SIG-M5 (cell line): ENCODE measurements at places on chromosomes 1 and 21.

DNA sequence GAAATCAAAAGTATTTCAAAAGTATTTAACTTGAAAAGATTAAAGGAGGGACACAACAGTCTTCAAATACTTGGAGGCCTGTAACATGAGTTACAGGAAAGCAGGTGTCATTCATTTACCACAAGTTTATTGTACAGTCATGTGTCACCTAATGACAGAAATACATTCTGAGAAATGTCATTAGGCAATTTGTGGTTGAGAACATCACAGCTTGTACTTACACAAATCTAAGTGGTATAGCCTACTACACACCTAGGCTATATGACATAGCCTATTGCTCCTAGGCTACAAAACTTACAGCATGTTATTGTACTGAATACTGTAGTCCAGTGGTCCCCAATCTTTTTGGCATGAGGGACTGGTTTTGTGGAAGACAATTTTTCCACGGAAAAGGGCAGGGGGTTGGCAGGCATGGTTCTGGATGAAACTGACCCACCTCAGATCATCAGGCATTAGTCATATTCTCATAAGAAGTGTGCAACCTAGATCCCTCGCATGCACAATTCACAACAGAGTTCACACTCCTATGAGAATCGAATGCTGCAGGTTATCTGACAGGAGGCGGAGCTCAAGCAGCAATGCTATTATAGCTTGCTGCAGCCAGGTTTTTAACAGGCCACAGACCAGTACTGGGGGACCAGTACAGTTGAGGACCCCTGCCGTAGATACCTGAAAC lies 25.0 kb upstream of the PHTF1 start:
- no peak for DNase-seq

DNA sequence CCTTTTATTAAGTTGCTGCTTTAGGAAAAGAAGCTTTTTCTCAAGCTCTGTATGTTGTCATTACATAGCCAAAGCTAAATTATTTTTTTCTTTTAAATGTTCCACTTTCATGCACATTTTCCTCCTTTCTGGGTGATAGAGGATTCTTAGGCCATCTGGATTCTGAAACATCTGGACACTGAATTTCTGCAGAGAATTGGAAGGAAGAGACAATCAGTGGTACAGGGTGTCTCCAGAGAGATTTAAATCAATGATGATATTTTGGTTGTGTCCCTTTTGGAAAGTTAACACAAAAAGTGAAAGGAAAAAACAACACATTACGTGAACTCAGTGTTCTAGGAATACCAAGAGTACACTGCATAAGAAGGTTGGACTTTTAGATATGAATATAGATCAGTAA lies 211.4 kb upstream of the PKN2 start:
- DNase-seq: no peak

DNA sequence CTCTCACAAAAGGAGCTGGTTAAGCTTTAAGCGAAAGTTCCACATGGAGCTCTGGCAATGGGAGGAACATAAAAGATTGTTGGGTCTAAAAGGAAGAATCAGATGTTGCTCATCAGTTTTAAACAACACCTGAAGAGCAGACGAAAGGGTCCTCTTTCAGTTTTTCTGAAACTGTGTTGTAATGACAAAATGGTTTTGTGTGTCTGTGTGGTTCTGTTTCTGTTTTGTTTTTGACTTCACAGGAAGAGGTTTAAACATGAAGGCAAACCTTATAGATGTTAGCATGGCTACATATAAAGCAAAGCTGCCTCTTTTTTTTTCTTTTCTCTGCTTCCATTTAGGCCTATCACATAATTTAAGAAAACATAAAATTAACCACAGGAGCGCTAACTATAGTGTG lies 136.1 kb downstream of the ZP4 start:
- no peak for DNase-seq

DNA sequence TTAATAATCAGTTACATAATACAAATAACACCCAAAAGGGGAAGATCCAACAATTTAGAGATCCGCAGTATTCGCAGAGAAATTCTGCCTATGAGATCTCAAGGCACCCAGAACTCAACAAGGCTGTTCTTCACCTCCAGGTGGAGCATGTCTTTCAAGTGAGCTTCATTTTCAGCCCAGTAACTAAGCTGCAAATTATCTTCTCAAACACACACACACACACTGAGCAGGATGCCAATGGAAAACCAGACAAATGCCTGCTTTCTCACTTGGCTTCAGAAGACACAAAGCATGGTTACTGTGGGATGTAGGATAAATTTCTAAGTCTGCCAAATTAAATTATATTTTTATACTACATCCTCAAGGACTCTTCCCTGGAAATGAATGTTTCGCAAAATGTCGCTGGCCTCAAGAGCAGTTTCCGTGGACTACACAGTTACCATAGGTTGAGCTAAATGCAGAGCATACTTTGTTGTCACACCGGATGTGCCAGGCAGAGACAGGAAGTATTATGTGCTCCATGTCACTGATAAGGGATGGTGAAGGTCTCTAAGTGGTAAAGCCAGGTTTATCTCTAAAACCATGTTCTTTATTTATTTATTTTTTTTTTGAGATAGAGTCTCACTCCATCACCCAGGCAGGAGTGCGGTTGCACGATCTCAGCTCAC lies 30.3 kb downstream of the UBR4 start:
- no peak for DNase-seq

- no peak for DNase-seq
These were observed 229.6 kb upstream of the AJAP1 start for GRCh38 chr1:4424766-4425165.

DNA sequence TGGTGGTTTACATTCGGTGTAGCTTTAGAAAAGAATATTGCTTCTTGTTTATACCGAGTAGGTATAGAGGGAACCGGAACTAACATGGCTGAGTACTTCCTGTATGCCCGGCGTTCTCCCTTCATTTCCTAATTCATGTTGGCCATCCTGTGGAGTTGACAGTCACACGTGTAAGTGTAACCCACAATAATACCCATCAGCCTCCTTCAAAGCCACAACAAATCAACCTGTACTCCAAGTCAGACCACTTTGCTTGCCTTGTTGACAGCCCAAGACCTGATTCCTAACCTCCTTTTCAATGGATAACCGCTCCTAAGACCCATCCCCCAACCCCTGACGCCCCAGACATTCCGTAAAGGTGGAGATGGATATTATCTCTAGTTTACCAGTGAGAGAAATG lies 42.1 kb downstream of the UBE2U start:
- DNase-seq: no peak

- no peak for DNase-seq
These were observed 120.0 kb downstream of the SETD4 start for GRCh38 chr21:35940074-35940927.
